Kidney (tissue), 22 donors: ENCODE measurements at places on chromosomes 1 and 21. TPM values are rescaled to one million over a fixed set of nuclear protein-coding genes. Genes with fewer than 3 reads are reported as not detected.

DNA sequence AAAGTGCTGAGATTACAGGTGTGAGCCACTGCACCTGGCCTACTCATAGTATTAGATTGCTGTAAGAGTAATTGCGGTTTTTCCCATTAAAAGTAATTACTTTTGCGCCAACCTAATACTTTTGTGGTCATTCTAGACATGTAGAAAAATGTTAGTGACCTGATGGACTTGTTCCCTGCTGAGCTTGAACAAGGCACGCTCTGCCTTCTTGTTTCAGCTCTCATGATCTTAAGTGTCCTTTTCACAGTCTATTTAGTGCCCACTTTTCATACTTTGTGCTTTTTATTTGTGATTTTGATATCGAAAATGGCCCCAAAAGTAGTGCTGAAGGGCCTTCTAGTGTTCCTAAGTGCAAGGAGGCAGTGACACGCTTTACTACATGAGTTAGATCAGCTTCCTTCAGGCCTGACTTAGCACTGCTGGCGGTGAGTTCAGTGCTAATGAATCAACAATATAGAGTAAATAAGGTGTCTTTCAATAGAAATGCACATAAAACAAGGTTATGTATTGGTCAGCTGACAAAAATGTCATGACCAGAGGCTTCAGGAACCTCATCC lies 5.6 kb upstream of the RD3 start:
- DNase-seq, result no peak

GRCh38 chr1:92838519-92838918 lies 6.7 kb downstream of the RPL5 start:
- DNase-seq, result no peak

The CACHD1 gene
- 8.2 TPM for total RNA-seq

GRCh38 chr1:224168859-224169380 lies 14.1 kb upstream of the DEGS1 start:
- no peak for DNase-seq

DNA sequence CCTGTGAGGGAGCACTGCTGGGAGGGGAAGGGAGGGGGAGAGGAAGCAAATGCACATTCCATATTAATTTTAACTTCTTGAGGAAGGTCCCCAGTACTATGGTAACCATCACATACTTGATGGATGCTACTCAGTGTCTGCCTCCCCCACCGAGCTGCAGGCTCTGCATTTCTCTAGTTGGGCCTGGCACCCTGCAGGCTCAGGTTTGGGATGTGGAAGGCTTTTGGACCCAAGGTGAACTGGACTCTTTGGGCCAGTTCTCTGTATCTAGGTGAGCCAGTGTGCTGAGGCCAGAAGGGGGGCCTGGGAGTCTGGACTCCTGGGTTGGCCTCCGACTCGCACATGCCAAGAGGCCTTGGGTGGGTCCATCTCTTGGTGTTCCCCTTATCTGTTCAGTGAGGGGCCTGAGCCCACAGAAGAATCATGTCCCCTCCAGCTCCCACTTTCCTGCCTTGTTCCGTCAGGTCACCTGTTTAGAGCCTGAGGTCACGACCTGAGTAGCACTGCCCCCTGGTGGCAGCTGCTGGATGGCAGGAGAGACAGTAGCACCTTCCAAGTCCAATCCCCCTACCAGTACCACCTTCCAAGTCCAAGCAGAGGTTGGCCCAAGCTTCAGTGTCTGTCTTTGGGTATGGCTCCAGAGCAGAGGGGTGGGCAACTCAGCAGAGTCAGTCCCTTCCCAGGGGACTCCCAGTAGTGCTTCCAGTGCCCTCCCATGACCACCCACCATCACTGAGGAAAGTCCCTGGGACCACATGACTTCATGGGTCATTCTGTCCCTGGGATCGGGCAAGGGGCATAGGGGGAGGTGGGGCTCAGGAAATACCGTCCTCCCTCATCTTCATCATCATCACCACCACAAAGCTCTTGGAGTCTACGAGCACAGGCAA lies 241.8 kb downstream of the TRABD2B start:
- DNase-seq, result no peak

- no peak for DNase-seq
Observed at GRCh38 chr1:35171579-35171978, 21.4 kb downstream of the SFPQ start.

DNA sequence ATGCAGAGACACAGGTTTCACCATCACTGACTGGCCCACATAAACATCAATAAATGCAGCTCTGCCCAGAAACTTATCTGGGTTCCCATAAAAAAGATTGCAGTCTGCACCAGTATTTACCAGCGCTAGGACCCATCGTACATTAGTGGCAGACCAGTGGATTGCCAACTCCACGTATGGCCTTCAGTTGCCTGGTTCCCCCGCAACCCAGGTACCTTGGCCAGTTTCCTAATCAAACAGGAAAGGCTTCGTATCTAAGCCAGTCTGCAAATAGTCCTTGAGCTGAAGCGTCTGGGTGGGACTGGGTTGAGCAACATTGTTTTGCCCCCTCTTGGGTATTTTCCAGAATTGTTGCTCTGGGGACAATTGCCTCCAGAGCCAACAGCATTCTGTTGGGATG lies 1639.3 kb downstream of the MRPL39 start:
- no peak for DNase-seq

- DNase-seq, result no peak
Observed at GRCh38 chr1:55313903-55314302, 98.7 kb upstream of the USP24 start.

- no peak for DNase-seq
Observed at GRCh38 chr1:15678578-15678977, 5.5 kb upstream of the PLEKHM2 start.

The G0S2 gene
- total RNA-seq, result 15.5 TPM

DNA sequence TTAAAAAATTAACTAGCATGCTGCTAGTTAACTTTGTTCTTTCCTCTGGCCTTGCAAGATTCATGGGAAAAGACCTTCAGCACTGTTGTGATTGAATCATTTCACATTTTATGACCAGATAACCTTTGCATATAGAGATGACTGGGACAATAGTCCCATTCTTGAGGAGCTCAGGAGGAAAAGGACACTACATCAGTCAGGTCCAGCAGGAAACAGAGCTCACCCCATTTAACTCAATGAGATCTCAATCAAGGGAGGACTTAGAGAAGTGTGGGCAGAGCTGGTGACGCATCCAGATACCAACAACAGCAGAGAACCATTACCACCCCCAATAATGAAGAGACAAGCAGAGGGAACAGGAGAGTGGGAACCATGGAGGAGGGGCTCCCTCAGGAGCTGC lies 109.4 kb upstream of the GUCA2B start:
- no peak for DNase-seq

- no peak for DNase-seq
Observed at GRCh38 chr1:20681999-20682398, 20.8 kb upstream of the DDOST start.

The SLC44A3 gene
- 49.6 TPM for total RNA-seq

The THEM5 gene
- not detected for total RNA-seq

- DNase-seq, result no peak
Observed at GRCh38 chr1:101242324-101243050, 5.7 kb downstream of the S1PR1 start.

The ATAD3A gene
- total RNA-seq, result 19.1 TPM

The TMEM82 gene
- total RNA-seq, result 2.0 TPM

The C1orf216 gene
- total RNA-seq, result 7.4 TPM

- no peak for DNase-seq
Observed at GRCh38 chr1:66978201-66978600, 53.4 kb downstream of the MIER1 start.

GRCh38 chr1:82260051-82260450 lies 459.3 kb downstream of the ADGRL2 start:
- no peak for DNase-seq

The TMEM81 gene
- total RNA-seq, result 1.7 TPM

DNA sequence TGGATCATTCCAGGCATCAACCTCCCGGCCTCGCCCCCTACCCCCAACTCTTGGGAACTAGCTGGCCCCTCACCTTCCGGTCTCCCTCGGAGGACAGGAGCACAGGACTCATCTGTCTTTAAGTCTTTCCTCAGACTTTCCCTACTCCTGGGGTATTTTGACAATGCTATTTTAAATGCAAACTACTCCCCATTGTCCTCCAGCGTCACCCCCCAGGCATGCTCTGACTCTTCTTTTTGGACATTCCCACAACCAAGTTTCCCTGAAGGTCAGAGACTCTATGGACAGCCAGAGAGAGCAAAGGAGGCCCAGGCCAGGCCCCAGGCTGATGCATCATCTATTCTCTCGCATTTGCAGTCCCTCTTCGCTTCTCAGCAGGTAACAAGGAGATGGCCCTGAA lies 424.3 kb downstream of the PCP4 start:
- no peak for DNase-seq

The C2CD4D gene
- 0.57 TPM for total RNA-seq

The CFAP107 gene
- total RNA-seq, result not detected

The OR2M3 gene
- total RNA-seq, result not detected

DNA sequence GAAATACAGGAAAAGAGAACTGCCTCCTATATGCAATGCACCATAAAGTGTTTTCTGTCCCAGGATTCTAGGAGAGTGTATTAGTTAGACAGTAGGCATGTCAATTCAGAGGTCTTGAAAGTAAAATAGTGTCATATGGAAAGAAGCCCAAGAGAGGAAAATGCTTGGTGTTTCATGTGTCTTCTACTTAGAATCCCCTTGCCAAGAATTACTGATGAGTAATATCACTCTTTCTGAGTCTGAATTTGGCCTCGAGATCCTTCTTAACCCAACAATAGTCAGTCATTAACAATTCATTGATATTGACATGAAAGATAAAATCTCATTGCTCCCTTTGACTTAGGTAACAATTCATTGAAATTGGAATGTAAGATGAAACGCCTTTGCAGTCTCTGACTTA lies 972.2 kb downstream of the TTLL7 start:
- DNase-seq, result no peak

GRCh38 chr1:58390091-58390490 lies 156.4 kb downstream of the OMA1 start:
- DNase-seq, result no peak

DNA sequence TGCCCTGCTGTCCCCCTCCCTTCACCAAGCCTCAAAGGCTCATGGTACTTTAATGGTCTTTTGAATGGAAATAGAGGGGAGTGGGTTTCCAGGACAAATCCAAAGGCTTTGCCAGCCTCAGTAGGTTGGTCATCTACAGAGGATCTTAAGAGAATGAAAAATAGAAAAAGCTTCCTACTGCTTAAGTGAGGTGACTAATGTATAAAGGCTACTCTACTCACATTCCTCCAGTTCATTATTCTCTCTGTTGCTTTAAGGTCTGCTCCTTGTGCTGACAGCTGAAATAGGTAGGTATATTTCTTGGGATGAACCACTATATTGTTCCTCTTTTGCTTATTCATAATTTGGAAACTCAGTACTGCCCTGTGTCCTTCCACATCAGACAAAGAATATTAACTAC lies 10.4 kb upstream of the CHIA start:
- DNase-seq, result no peak

- DNase-seq, result no peak
Observed at GRCh38 chr21:45864436-45864835, 117.1 kb upstream of the COL6A1 start.

- DNase-seq, result no peak
Observed at GRCh38 chr1:33392206-33392605, 38.7 kb downstream of the PHC2 start.

DNA sequence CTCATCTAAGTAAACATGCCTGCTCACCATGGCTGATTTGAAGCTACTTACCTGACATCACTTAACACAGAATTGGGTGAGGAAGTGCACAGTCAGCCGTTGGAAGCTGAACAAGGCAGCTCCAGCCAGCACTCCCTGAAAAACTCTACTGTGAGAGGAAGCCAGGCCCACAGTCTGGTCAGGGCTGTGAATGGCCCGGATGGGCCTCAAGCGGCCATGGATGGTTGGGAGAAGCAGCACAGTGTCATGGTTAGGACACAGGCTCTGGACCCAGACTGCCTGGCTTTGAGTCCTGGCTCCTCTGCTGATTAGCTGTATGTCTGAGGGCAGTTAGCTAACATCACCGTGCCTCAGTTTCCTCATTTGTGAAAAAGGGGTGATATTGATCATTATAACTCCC lies 267.8 kb downstream of the GRIK3 start:
- DNase-seq, result no peak

The CFHR3 gene
- total RNA-seq, result 2.1 TPM

GRCh38 chr1:12052997-12053686 lies 10.0 kb upstream of the TNFRSF8 start:
- DNase-seq, result no peak

DNA sequence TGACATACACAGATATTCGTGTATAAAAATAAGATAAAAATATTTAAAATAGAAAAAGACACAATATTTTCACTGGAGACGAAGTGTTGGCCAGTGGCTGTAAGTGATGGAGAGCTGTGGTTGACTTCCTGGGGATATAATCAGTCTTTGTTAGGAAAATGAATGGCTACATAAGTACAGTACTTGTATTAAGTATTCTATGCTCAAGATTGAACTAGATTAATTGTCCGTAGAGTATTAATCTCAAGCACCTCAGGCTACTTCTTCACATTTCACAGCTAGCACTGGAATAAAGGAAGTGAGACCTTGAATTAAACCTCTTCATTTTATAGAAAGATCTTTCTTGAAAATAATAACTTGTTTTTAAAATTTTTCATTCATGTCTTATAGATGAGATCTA lies 39.0 kb upstream of the RGS5 start:
- DNase-seq, result no peak

The CD1C gene
- total RNA-seq, result 4.8 TPM

The TTC34 gene
- 2.4 TPM for total RNA-seq

GRCh38 chr1:166169182-166169581 lies 2.4 kb upstream of the FAM78B start:
- no peak for DNase-seq

The PCP4 gene
- 26.9 TPM for total RNA-seq

- no peak for DNase-seq
Observed at GRCh38 chr1:106584107-106584506, 472.4 kb upstream of the PRMT6 start.

The GPR3 gene
- 0.38 TPM for total RNA-seq

The IRF6 gene
- 37.1 TPM for total RNA-seq

The PDE9A gene
- total RNA-seq, result 39.0 TPM

The FCRL2 gene
- total RNA-seq, result 2.5 TPM

DNA sequence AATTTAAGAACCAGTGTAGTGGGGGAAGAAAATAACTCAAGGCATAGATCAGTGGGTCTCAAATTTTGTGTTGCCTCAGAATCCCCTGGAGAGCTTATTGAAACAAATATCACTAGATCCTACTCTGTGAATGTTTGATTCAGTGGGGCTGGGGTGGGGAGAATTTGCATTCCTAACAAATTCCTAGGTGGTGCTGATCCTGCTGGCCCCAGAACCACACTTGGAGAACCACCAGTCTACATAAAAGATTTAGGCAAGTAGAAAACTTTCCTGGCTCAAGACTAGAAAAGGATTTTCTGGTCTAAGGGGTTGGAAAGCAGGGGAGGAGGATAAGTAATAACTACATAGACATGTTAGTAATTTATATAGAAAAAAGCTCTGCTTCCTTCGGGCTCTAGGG lies 34.1 kb upstream of the C1orf21 start:
- DNase-seq, result no peak

- DNase-seq, result no peak
Observed at GRCh38 chr1:34824817-34825454, 32.1 kb downstream of the GJA4 start.
